ENCODE measurements at places on chromosomes 1 and 21.
A peak's percentile ranks its signal among the peaks of the same experiment; 100 is the strongest.

- DNase-seq, result no peak
Observed at GRCh38 chr1:2933431-2934155, 87.7 kb upstream of the ACTRT2 start.

- DNase-seq, result peak; percentile 75
Observed at GRCh38 chr1:119808972-119809550, 2.2 kb downstream of the REG4 start.

- DNase-seq, result no peak
Observed at GRCh38 chr1:8398677-8399076, 80.8 kb downstream of the SLC45A1 start.

- DNase-seq, result no peak
Observed at GRCh38 chr1:41558761-41559171, 74.3 kb upstream of the EDN2 start.

DNA sequence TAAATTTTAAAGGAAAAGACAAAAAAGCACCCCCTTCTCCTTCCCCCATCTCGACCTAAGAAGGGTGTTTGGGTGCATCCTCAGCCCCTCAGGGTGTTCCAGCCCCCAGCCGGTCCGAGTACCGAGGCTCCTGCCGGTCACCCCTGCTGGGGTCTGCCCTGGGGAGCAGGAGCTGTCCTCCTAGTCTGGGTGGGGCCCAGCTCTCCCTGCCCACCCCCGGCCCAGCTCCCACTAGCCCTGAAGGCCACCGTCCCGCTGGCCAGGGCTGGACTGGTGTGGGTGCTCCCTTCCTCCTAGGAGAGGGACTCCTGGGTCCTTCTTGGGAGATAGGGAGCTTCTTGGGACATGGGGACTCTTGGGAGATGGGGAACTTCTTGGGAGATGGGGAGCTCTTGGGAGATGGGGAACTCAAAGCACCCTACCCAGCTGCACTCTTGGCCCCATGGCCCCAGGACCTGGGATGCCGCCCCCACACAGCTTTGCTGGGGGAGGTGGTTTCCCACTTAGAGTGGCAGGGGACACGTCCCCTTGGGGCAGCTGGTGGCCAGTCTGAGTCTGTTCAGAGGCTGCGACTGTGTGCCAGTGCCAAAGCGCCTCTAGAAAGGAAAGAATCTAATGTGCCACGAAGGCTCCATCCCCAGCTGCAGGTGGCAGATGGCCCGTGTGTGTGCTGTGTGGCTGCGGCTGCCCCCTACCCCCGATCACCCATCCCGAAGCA is 44.5 kb downstream of the MORN1 start:
- no peak for DNase-seq

DNA sequence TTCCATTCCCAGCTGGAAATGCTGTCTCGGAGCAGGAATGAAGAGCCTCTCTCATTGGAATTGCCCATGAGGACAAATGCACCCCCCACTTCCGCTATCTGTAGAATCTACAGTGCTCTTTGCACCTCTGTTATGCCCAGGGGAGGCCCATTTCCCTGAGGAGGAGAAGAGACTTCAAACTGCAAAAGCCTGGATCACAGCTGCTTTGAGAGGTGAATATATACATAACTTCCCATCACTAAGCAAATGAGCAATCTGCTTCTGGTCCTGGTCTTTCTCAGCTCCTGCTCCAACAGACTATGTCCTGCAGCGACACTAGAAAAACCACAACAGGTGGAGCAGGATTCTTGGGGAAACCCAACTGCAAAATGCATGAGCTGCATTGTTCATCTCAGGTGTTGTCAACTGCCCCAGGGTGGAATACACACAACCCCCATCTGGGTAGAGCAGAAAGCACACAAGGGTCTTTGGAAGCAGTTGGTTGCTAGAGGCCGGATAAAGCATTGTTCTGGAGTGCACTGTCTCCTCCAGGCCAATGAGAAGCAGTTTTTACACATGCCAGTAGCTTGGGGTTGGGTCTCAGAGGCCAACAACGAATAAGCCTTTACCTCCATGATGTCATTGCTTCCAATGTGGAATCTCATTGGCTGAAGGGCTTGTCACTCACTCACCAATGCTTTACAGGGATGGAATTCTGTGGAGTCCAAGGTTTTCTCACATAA is 67.7 kb upstream of the RAB4A start:
- no peak for DNase-seq

DNA sequence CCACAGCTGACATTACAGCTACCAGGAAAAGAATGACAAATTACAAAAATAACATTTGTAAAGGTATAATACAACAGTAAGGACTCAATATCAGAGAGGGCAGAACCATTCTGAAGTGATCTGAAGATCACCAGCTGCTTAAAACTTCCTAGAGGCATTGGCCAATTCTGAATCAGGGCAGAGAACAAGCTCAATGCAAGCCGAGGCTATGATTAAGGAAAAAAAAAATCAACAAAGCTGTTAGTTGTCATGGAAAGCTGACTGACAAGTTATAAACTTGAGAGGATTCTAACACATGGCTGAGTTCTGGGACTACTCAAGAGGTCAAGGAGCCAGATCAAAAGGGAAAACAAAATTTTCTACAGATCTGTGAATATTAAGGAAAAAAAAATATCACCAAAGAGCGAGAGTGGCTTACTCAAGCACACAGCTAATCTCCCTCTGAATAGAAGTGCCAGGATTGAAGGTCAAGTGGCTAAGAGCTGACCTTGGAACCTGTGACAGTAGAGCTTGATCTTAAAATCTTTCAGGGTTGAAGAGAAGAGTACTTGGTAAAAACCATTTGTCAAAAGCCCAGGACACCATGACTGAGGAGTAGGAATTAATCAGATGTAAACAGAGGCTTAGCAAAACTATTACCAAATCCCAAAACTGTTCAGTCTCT is 383.4 kb downstream of the USP25 start:
- DNase-seq, result no peak

DNA sequence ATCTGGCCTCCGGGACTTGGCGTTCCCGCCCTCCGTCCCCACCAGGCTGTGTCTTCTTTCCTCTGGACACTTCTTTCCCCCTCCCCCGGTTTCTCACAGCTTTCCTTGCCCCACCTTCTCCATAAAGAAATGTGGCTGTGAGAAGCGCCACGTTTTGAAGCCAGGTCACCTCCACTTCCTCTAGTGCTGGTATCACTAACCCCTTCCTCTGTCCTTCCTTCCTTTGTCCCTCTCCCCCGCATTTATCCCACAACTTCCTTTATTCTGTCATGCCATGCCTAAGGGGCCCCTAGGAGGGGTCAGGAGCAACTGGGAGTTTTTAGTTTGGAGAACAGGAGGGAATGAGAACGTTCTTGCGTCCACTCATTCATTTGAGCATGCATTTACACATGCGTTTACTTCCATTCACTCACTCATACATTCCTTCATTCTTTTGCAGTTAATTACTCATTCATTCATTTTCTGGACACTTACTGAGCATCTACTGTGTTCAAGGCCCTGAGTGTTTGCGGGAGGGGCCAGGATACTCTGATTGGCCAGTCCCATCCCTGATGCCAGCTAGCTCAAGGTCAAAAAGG is 5.0 kb upstream of the ACOT11 start:
- no peak for DNase-seq

DNA sequence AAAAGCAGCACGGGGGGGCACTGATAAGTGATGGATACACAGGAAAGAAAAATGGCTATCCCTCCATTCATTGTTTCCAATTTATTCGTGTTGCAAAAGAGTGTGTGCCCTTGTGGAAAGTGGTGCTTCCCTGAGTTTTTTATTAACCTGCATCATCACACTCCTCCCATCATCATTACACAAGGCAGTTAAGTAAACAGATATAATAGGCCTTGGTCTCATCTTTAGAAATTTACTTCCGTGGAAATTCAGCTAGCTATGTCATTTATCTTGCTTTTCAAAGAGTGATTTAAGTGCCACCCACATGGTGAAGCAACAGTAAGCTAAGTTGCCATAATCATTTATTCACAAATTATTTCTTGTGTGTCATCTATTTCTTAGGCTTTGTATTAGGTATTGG is 473.3 kb downstream of the NEGR1 start:
- no peak for DNase-seq

GRCh38 chr1:32159189-32159588 is 20.3 kb upstream of the TXLNA start:
- no peak for DNase-seq

GRCh38 chr1:235640580-235640979 is 9.0 kb downstream of the GNG4 start:
- DNase-seq, result peak; percentile 38

GRCh38 chr1:242886137-242886536 is 361.6 kb upstream of the PLD5 start:
- DNase-seq, result no peak

DNA sequence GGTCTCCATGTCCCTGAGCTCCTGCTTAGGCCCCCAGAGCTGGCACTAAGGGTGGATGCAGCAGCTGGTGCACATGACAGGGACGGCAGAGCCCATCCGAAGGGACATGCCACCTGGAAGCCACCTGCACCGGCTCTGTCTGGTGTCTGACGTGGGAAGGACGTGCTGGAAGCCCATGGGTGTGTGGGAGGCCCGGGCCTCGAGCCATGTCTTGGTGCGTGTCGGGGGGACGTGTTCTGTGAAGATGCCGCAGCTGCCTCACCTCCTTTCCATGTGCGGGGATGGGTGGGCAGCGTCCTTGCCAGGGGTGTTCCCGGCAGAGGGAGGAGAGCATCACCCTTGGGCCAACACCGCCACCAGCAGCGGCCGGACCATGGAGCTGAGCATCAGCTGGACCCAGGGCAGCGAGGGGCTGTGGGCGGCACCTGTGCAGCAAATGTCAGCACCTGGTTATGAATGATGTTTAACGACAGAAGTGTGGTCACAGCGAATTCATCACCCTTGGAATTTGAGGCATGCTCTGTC is 15.5 kb upstream of the POFUT2 start:
- no peak for DNase-seq

- no peak for DNase-seq
Observed at GRCh38 chr1:65489481-65489880, 69.0 kb downstream of the LEPR start.

GRCh38 chr1:215581896-215582295 is 14.8 kb downstream of the KCTD3 start:
- no peak for DNase-seq

GRCh38 chr1:24966121-24966723 is 36.1 kb upstream of the RUNX3 start:
- DNase-seq, result no peak

DNA sequence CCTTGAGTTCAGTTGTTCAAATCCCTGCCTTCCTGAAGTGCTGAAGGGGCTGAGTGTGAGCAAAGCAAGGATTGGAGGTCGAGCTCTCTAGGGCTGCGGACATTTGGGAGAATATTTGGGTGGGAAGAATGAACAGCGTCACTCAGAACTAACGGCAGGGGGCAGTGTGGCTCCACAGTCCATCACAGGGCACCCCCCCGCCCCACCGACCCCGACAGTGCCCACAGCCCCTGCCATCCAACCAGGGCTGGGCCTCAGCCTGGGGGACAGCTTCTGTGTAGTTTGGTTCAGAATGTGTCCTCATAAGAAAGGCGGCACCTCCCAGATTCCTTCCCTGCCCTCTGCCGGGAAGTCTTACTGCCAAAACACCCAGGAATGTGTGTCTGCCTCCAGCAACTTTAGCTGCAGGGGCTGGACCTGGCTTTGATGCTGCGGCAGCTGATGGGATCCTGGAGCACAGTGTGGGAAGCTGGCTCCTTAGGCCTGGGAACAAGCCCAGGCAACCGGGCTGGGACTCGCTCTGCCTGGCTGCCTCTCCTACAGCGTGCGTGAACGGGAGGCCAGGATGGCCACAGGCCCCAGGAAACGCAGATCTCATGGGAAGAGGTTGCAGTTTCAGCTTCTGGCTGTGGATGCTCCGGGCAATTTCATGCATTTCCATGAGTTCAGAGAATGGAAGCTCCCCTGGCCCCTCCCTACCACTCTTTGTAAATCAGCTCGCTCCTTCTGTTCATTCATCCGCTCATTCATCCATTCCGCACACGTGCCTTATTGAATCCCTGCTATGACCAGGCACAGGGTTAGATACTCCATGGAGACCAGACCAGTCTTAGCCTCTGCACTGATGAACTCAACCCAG is 104.9 kb upstream of the TMPRSS2 start:
- no peak for DNase-seq

DNA sequence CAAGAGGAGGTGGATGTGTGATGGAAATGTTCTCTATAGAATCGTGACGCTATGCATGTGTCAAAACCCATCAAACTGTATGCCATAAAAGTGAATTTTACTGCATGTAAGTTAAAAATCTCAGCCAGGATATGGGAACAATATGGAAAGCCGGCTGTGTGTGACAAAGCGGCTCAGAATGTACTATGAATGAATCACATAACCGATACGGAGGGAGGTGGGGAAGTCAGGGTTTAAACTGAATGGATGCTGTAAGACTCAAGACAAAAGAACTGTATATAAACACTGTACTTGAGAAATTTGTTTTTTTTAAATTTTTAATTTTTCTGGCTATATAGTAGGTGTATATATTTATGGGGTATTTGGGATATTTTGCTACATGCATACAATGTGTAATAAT is 111.6 kb upstream of the PDE4B start:
- DNase-seq, result no peak

DNA sequence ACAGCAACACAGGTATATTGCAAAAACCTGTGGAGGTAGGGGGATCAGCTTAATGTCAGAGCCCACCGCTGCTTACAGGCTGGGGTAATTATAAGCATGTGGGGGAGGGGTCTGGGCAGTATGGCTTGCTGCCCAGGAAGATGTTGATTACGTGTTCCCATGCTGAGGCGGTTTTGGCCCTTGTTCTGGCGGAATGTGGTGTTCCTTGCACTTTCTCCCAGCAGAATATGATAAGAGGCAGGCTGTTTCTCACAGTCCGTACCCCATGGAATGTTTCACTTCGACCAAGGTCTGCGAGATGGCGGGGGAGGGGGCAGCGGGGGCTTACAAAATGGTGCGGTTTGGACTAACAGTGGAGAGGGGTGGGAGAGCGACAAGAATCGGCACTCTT is 9.8 kb upstream of the HPCAL4 start:
- DNase-seq, result no peak

DNA sequence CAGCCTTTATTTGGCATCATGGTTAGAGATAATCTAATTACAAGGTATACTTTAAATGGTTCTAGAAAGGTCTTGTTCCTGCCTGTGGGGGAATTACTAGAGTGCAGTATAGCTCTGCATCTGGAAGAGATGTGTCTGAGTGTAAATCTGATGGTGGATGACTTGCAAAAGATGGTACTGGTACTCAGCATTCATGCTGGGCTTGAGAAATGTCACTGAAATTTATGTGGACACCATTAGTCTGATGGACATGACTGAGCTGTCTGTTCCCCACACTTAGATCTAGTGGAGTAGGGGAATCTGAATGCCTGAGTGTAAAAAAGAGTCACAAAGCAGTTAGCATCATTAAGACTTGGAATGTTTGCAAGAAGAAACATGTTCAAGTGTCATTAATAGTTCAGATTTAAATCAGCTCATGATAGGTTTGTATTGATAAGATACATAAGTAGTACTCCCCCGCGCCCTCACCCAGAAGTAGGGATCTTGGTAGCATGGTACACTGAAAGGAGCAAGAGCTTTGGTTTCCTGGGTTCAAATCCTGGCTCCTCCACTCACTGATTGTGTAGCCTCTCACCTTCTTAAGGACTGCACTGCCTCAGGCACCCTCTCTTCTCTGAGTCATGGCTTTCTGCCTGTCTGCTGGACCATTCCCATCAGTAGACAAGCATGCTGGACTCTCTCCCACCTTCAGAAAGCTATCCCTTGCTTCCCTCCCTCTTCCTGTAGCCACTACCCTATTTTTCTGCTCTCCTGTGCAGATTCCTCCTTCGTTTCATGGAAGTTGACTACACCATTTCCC is 292.9 kb downstream of the NFIA start:
- no peak for DNase-seq

GRCh38 chr1:37347104-37347649 is 127.2 kb upstream of the ZC3H12A start:
- no peak for DNase-seq

Measured in CD8-positive, alpha-beta T cell (primary cell).